ENCODE measurements at places on chromosomes 12 and 14.

- no peak for DNase-seq
Observed at GRCh38 chr12:57241402-57242310, 9.3 kb downstream of the STAC3 start.

DNA sequence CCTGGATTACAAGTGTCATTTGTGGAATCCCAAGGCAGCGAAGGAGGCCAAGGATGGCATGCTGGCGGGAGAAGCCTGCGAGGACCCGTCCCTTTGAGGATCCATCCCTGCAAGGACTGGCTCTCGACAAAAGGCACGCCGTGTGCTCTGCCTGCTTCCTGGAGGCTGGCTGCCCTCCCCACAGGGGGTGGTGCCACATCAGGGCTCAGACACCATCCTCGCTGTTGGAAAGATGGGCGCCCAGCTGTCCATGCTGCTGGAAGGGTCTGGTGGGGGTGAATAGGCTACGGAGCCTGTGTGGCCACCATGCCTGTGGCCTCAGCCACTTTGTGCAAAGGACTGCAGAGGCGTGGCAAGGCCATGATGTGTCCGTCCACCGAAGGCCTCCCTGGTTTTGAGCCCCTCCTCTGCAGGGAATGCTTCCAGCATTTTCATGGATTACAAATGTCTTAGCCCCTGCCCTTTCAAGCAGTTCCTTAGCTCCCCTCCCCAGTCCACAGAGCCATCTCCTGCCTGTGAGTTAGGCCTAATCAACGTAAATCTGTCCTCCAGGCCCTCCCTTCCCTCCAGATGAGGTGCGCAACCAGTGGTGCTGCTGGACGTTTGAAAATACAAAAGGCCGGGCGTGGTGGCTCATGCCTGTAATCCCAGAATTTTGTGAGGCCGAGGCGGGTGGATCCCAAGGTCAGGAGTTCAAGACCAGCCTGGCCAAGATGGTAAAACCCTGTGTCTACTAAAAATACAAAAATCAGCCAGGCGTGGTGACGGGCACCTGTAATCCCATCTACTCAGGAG is 22.1 kb downstream of the ZBTB42 start:
- no peak for DNase-seq

DNA sequence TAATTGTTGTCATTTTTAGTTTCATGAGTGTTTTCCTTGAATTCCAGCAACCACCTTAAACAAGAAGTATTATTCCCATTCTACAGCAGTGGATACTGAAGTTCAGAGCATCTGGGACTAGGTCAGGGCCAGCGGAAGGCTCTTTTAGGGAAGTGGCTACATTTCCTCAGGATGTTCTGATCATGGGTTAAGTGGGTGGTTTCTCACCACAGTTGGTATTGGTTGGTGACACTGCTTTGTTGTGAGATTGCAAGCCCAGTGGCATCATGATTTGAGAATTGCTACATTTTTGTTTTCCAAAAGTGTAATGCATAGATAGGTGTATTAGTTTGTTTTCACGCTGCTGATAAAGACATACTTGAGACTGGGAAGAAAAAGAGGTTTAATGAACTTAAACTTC is 47.1 kb downstream of the SYNE2 start:
- no peak for DNase-seq

GRCh38 chr12:49098703-49099102 is 4.1 kb upstream of the DHH start:
- DNase-seq: no peak

- DNase-seq: no peak
Observed at GRCh38 chr12:31729705-31730104, 884 bp upstream of the AMN1 start.

GRCh38 chr14:64463195-64463594 is 2.1 kb upstream of the AKAP5 start:
- DNase-seq: no peak

GRCh38 chr14:50319721-50320120 is 7.6 kb downstream of the DMAC2L start:
- DNase-seq: no peak

Measured in activated CD4-positive, alpha-beta T cell treated with anti-CD3 and anti-CD28 coated beads for 24 hours (primary cell).